Right cardiac atrium (tissue), 5 donors: ENCODE measurements at places on chromosomes 2 and 18.

- DNase-seq = no peak
These were observed 10.7 kb upstream of the GALNT3 start for GRCh38 chr2:165804719-165805118.

DNA sequence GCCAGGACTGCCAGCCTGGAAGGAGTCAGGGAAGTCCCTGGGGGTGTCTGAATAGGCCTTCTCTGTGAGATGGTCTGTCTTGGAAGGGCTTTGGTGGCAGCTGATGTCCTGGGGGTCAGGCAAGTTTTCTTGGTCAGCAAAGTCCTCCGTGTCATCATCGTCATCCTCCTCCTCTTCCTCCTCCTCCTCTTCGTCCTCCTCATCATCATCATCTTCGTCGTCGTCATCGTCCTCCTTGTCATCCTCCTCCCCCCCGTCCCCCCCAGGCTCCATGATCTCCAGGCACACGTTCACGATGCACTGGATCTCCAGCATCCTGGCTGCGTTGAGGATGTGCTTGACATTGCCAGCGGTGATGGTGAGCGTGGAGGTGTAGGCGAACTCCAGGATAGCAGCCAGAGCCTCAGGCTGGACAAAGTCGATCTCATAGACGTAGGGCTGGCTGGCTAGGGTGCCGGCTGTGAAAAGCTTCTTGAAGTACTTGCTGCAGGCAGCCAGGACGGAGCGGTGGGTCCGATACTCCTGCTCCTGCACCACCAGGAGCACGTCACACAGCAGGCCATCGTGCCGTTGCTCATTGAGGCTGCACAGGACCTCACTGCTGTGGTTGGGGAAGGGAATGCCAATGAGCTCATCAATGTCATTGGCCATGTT lies 110.1 kb upstream of the SMAD2 start:
- DNase-seq = no peak

DNA sequence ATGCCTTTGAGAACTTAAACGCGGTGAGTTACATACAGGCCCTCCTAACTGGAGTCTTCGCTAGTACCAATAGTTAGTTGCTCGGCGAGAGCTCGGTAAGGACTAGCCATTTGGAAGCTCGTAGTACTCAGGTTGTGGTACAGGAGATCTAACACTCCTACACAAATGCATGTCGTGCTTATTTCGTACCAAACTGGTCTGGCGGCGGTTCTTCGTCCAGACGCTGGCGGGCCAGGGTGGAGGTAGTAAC lies 346 bp upstream of the VRK2 start:
- DNase-seq = no peak

DNA sequence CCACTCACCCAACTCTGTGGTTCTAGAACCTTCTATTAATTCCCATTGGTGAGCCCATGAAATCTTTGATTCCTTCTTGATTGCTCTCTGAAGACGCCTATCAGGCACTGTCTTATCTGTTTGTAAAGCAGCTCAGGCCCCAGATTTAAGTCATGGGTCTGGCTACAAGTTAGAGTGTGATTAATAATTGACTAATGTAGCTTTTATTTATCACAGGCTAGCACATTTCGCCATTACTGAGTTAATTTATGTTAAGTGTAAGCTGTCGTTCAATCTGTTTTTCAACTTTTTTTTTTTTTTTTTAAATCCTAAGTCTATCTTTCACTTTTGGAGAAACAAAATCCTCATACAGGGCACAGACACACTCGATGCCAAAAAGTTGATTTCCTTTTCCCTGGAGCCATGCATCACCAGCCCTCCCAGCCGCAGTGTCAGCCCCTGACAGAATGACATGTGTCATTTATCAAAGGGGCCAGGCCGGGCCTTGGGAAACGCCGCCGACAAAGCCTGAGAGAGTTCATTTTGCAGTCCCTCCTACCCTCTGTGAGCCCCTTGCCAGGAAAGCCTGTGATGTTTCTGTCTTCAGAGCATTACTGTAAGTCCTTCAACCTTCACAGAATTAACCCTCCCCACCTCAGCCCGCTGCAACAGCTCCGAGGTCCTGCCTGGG lies 15.8 kb downstream of the TSHZ1 start:
- DNase-seq = no peak

- no peak for DNase-seq
These were observed 281.3 kb downstream of the STK39 start for GRCh38 chr2:167965907-167966761.

DNA sequence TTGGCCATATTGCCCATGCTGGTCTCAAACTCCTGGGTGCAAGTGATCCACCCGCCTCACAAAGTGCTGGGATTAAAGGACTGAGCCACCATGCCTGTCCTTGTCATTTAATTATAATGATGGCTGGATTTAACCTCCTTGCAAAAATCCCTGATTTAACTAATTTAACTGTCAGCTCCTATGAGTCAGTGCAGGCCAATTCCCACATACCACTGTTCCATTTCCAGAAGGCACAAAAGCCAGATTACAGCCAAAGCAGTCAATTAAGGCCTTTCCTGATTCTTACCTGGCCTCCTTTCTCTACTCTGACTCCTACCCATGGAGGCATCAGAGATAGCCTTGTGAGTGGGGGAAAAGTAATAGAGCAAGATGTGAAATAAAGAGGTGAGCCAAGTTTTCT lies 12.3 kb upstream of the SLC35F5 start:
- DNase-seq = no peak

GRCh38 chr2:217360781-217361482 lies 501.1 kb upstream of the TNP1 start:
- no peak for DNase-seq

DNA sequence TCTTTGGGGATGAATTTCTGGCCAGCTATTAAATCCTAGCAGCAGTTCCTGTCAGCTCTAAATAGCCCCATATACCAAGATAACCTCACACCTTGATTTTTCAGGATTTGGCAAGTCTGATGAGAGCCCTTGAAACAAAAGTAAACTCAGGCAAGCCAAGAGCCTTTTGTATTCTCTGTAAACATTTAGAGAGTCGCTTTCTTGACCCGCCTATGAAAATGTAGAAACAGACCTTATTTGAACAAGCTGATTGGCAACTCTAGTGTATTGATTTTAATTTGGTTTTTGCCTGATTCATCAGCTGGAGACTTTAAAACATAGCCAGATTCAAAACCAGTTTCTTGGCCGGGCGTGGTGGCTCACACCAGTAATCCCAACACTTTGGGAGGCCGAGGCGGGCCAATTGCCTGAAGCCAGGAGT lies 43.4 kb downstream of the CABLES1 start:
- DNase-seq = no peak

GRCh38 chr18:37122877-37123276 lies 293.9 kb downstream of the KIAA1328 start:
- no peak for DNase-seq

DNA sequence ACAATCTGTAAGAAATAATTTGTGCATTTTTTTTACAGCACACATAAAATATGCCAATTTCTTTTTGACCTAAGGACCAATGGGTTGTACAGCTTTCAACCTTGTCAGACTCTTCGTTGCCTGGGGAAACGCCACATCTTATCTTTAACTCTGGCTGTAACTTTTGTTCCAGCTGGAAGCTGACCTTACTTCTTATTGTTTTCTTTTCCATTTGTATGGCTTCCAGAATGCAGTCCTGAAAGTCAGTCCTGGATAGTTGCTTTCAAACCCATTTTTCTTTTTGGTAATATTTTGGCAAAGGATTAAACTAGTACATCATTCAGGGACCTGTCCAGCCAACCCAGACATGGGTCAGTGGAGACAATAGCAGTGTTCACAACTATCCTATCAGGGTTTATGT lies 686.5 kb upstream of the CDH2 start:
- DNase-seq = peak; percentile 22

- DNase-seq = no peak
These were observed 188.2 kb downstream of the MEMO1 start for GRCh38 chr2:31822587-31822986.

- no peak for DNase-seq
These were observed 909.0 kb downstream of the EPHA4 start for GRCh38 chr2:220663065-220663464.

DNA sequence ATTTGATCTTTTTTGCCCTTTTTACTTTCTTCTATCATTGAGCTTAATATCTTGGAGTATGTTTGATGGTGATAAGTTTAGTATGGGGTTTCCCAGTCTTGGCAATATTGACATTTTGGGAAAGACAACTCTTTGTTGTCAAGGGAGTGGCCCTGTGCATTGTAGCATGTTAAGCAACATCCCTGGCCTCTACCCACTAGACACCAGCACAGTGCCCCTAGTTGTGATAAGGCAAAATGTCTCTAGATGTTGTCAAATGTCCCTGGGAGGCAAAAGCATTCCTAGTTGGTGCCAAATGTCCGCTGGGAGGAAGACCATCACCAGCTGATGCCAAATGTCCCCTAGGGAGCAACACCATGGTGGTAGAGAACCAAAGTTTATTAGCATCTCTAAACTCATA lies 28.2 kb downstream of the GULP1 start:
- no peak for DNase-seq

GRCh38 chr2:129754831-129755230 lies 224.6 kb upstream of the RAB6C start:
- no peak for DNase-seq

DNA sequence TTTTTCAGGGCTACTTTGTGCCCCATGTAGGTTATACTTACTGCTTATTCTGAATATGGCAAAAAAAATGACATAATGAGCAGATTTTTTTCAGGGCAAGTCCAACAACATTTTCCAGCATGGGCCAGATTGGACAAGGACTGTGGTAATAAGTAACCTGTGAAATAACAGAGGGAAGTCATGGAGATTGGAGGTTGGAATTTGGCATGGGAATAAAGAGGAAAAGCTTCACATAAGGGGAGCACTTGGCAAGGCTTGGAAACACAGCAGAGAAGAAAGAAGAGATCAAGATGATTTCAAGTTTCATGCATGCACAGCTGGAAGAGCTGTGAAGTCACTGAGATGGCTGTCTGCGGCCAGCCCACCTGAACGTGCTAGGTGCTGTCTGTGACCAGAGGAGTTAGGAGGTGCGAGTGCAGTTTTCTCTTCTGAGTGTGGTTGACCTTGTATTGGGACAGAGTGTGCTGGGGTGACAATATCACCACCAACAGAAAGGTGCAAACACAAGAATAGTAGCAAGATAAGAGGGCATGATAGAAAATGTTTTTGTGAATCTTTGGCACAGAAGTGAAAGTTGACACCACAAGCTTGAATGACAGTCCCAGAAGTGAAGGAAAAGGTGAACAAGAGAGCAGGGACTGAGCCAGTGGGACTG lies 71.1 kb upstream of the DSC1 start:
- no peak for DNase-seq

DNA sequence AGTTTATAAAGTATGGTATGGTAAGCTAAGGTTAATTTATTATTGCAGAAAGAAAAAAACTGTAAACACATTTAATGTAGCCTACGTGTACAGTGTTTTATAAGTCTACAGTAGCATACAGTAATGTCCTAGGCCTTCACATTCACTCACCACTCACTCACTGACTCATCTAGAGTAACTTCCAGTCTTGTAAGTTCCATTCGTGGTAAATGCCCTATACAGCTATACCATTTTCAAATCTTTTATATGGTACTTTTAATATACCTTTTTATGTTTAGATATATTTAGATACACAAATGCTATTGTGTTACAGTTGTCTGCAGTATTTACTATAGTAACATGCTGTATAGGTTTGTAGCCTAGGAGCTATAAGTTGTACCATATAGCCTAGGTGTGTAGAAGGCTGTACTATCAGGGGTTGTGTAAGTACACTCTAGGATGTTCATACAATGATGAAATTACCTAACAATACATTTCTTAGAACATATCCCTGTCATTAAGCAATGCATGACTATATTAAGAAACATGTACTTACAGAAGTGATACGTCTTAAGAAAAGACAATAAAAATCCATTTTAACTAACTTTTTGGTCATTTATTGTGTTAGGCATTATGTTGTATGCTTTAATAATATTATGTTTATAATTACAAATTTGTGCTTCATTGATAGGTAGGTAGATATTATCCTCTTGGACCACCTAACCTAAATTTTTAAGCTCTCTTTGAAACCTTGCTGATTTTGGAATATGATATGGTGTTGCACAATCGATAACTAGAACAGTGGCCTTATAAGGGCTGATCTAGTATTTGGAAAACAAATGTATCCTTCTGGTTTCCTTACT lies 51.9 kb downstream of the VRK2 start:
- DNase-seq = no peak

- DNase-seq = peak; percentile 66
These were observed 116.6 kb upstream of the PELI1 start for GRCh38 chr2:64260817-64261216.

- DNase-seq = no peak
These were observed 12.4 kb upstream of the TANK start for GRCh38 chr2:161147856-161148255.

GRCh38 chr18:66949419-66949818 lies 345.5 kb upstream of the CDH19 start:
- DNase-seq = no peak
